ENCODE measurements at places on chromosomes 1 and 21. TPM values are rescaled to one million over a fixed set of nuclear protein-coding genes. Genes with fewer than 3 reads are reported as not detected.

Gene OR2L5
- not detected for total RNA-seq

Gene OR2T29
- total RNA-seq: not detected

Gene AGBL4
- 0.19 TPM for total RNA-seq

Gene CD53
- total RNA-seq: 357 TPM

Gene DNALI1
- total RNA-seq: not detected

Gene FCRL1
- not detected for total RNA-seq

Gene KPRP
- total RNA-seq: not detected

Gene ADCY10
- 0.48 TPM for total RNA-seq

Gene GSTM1
- total RNA-seq: not detected

Gene DAB1
- total RNA-seq: not detected

Gene FMO5
- total RNA-seq: not detected

GRCh38 chr21:32916522-32917099 is 109.1 kb upstream of the OLIG2 start:
- H3K27me3 ChIP-seq: peaks cover 7% of the 10 kb centered on the region
- no peak overlapping the region for H3K27ac ChIP-seq
- no peak overlapping the region for H3K4me3 ChIP-seq
- H3K36me3 ChIP-seq: peaks cover under 1% of the 10 kb centered on the region

GRCh38 chr1:164772635-164773034 is 213.7 kb downstream of the PBX1 start:
- peaks cover 32% of the 10 kb centered on the region for H3K4me1 ChIP-seq
- peaks cover 4% of the 10 kb centered on the region for H3K36me3 ChIP-seq
- DNase-seq: no peak

- H3K27me3 ChIP-seq: no peaks in the 10 kb centered on the region
- no peak for DNase-seq
- H3K4me3 ChIP-seq: no peak overlapping the region
- no peaks in the 10 kb centered on the region for H3K36me3 ChIP-seq
- no peak overlapping the region for H3K27ac ChIP-seq
- no peaks in the 10 kb centered on the region for H3K4me1 ChIP-seq
Observed at GRCh38 chr1:168180148-168180524, 1.4 kb downstream of the TIPRL start.

DNA sequence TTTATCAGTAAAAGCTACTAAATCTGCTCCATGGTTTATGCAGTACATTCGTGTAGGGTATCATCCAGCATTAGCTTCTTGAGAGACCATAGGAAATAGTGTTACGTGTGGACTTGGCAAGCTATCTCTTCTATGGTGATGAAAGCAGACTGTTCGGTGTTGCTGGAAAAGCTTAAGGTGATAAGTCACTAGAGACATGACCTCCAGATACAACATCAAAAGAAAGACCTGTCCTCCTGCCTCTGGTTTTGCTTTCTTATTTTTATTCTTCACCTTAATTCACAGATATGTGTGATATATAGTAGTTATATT is 53.5 kb upstream of the S1PR1 start:
- no peaks in the 10 kb centered on the region for H3K27me3 ChIP-seq
- H3K4me1 ChIP-seq: peaks cover 24% of the 10 kb centered on the region
- H3K4me3 ChIP-seq: no peak overlapping the region
- DNase-seq: no peak
- H3K27ac ChIP-seq: no peak overlapping the region

GRCh38 chr1:94273111-94273510 is 35.7 kb upstream of the ARHGAP29 start:
- H3K27me3 ChIP-seq: peaks cover 21% of the 10 kb centered on the region
- no peak overlapping the region for H3K27ac ChIP-seq
- H3K36me3 ChIP-seq: no peaks in the 10 kb centered on the region
- no peak overlapping the region for H3K4me3 ChIP-seq

- no peak for DNase-seq
- H3K4me3 ChIP-seq: no peak overlapping the region
- no peaks in the 10 kb centered on the region for H3K4me1 ChIP-seq
- H3K36me3 ChIP-seq: no peaks in the 10 kb centered on the region
- H3K27me3 ChIP-seq: no peaks in the 10 kb centered on the region
Observed at GRCh38 chr21:18603980-18604379, 200.4 kb upstream of the TMPRSS15 start.

- H3K4me3 ChIP-seq: no peak overlapping the region
- no peak overlapping the region for H3K27ac ChIP-seq
- no peaks in the 10 kb centered on the region for H3K36me3 ChIP-seq
- peaks cover 12% of the 10 kb centered on the region for H3K27me3 ChIP-seq
- no peaks in the 10 kb centered on the region for H3K4me1 ChIP-seq
- DNase-seq: no peak
Observed at GRCh38 chr1:33898881-33899280, 35.0 kb downstream of the HMGB4 start.

DNA sequence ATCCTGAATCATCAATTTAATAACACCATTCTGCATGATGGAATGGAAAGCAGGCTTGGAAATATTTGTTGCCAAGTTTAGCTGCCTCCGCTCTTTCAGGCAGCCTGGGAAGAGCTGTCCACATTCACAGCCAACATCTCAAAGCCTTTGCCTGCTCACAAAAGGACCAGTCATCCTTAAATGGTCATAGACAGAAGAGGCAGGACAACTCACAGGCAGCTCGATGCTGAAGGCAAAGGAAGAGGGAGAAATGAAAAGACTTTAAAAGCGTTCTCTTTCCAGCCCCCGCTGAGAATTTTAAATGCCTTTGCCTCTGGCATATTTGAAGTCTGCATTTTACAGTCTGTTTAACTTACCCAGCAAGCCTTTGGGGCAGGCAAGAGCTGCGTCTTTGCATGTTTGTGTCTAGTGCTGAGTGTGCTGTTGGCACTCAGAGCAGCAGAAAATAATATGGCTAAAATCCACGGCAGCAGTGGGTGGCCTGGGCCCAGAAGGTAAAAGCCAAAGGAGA is 68.9 kb downstream of the NMNAT2 start:
- no peaks in the 10 kb centered on the region for H3K36me3 ChIP-seq
- no peak overlapping the region for H3K27ac ChIP-seq
- no peak for DNase-seq

DNA sequence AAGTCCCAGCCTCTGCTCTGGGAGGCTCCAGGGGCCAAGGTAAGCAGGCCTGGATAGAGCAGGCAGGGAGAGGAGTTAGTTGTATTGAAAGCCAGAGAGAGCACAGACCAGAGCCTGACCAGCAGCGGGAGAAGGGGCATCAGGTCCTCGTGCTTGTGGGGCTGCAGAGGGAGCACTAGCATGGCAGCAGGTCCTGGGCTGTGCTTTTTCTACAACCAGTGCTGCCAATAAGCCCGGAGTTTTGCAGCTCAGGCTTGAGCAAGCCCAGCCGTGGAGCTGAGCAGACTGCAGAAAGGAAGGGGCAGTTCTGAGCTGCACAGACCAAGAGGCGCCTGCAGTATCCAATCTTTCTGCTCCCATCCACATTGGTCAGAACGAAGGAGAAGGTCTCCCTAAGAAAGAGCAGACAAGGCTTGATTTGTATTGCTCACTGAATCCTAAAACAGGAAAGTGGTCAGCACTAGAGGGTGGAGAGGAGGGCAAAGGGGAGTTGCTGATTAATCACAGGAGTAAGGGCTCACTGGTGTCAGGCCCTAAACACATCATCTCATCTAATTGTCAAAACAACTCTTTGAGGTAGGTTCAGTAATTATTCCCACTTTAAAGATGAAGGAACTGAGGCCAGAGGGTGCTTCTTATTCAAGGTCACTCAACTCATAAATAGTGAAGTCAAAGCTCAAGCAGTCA is 2.7 kb downstream of the DENND2D start:
- H3K27ac ChIP-seq: peak overlapping the region; percentile 99
- peaks cover 95% of the 10 kb centered on the region for H3K4me1 ChIP-seq
- DNase-seq: no peak
- no peaks in the 10 kb centered on the region for H3K27me3 ChIP-seq
- peak overlapping the region; percentile 98 for H3K4me3 ChIP-seq

DNA sequence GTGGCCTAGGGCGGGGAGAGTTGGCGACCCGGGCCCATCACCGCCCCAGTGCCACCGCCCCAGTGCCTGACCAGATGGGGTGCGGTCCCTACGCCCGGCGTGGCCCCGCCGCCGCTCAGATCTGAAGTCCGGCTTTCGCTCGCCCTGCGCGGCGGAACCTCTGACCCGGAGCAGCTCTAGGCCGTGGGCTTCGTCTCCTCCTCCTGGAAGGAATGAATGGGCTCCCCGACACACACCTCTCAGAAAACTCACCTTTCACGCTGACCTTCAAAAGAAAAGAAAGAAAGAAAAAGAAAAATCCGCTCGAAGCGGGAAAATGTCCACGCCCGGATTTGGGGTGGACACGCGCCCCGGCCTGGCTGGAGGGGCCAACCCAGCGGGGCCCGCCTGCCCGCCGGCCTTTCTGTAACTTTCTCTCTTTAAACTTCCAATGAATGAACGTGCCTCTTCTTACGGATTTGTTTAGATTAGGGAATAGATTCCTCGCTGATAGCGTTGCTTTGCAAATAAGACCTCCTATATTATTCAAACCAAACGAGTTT is 5.4 kb upstream of the SIM2 start:
- H3K4me3 ChIP-seq: no peak overlapping the region
- H3K27me3 ChIP-seq: peaks cover 55% of the 10 kb centered on the region
- H3K36me3 ChIP-seq: no peaks in the 10 kb centered on the region
- H3K4me1 ChIP-seq: peaks cover 5% of the 10 kb centered on the region

DNA sequence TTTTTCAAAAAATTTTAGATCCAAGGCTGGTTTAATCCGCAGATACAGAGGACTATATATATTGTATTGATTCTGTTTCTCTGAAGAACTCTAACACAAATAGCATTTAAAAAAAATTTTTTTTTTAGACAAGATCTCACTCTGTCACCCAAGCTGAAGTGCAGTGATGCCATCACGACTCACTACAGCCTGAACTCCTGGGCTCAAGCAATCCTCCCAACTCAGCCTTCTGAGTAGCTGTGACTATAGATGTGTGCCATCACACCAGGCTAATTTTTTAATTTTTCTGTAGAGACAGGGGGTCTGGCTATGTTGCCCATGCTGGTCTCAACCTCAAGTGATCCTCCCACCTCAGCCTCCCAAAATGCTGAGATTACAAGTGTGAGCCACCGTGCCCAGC is 3.0 kb downstream of the ANKRD45 start:
- H3K36me3 ChIP-seq: no peaks in the 10 kb centered on the region
- peaks cover 41% of the 10 kb centered on the region for H3K27me3 ChIP-seq
- no peak overlapping the region for H3K4me3 ChIP-seq
- DNase-seq: no peak
- H3K27ac ChIP-seq: no peak overlapping the region

DNA sequence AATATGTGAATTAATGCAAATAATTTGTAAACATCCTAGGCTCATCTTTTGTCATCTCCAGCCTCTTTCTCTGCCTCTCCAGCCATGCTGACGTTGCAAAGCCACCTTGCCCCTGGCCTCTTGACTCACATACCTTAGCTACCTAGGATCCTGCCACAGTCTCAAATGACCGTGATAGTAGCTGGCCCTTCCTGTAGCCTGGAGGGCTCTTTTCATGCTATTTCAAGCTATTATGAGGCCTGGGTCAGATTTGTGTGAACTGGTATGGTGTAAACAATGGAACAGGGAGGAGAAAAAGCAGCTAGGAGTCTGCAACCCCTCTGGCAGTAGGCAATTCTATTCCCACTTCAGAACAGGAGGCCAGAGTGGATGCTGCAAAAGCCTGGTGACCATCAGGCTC is 337.7 kb downstream of the DISC1 start:
- no peak for DNase-seq
- peaks cover 10% of the 10 kb centered on the region for H3K4me1 ChIP-seq
- H3K27me3 ChIP-seq: no peaks in the 10 kb centered on the region
- H3K4me3 ChIP-seq: no peak overlapping the region
- no peaks in the 10 kb centered on the region for H3K36me3 ChIP-seq

DNA sequence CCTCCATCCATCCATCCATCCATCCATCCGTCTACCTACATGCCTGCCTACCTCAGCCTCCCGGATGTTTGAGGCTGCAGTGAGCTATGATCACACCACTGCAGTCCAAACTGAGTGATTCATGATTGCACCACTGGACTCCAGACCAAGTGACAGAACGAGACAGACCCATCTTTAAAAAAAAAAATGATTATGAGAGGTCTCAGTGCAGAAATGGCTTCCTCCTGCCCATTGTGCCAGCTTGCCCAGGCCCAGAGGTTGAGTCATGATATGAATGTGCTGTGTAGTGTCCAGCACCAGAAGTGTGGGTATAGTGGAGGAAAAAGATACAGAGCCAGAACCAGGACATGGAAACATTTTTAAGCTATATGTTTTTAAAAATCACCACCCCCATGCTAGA is 149.9 kb downstream of the KIF26B start:
- H3K27ac ChIP-seq: no peak overlapping the region
- no peaks in the 10 kb centered on the region for H3K36me3 ChIP-seq
- DNase-seq: no peak
- H3K4me3 ChIP-seq: no peak overlapping the region
- H3K4me1 ChIP-seq: no peaks in the 10 kb centered on the region
- H3K27me3 ChIP-seq: no peaks in the 10 kb centered on the region

DNA sequence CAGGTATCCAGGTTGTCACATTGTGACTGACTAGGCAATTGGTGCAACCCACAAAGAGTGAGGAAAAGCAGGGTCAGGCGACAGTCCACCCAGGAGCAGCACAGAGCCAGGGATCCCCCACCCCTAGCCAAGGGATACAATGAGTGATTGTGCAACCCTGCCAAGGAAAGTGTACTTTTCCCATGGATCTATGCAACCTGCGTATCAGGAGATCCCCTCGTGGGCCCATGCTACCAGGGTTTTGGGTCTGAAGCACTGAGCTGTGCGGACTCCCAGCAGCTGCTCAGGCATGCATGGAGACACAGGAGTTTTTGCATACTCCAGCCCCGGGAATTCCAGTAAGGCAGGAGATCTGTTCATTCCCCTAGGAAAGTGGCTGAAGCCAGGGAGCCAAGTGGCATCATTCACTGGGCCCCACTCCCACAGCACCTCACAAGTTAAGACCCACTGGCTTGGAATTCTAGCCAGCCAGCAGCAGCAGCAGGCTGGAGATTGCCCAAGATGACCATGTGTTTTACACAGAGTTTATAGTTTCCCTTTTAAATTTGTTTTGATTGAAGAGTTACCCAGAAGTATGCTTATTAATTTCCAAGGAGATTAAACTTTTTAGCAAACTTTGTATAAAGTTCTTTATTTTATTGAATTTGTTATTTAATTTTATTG is 136.0 kb downstream of the LTN1 start:
- no peaks in the 10 kb centered on the region for H3K36me3 ChIP-seq
- H3K27me3 ChIP-seq: no peaks in the 10 kb centered on the region
- no peak overlapping the region for H3K27ac ChIP-seq
- no peak overlapping the region for H3K4me3 ChIP-seq

- H3K4me3 ChIP-seq: no peak overlapping the region
- H3K27ac ChIP-seq: peak overlapping the region; percentile 7
- DNase-seq: no peak
- H3K4me1 ChIP-seq: no peaks in the 10 kb centered on the region
- peaks cover 20% of the 10 kb centered on the region for H3K36me3 ChIP-seq
Observed at GRCh38 chr1:173856014-173856413, 11.8 kb downstream of the GAS5 start.

GRCh38 chr1:32759997-32760623 is 57.0 kb downstream of the YARS1 start:
- no peak overlapping the region for H3K4me3 ChIP-seq
- peaks cover 6% of the 10 kb centered on the region for H3K4me1 ChIP-seq
- no peaks in the 10 kb centered on the region for H3K36me3 ChIP-seq
- no peak for DNase-seq
- H3K27ac ChIP-seq: no peak overlapping the region
- H3K27me3 ChIP-seq: no peaks in the 10 kb centered on the region

Measured in natural killer cell treated with Interleukin-12 subunit alpha and Interleukin-12 subunit beta and Interleukin-15 and Interleukin-18, amount 100 ng/mL, for 72 hours (primary cell).